ENCODE measurements at places on chromosomes 1 and 21. TPM values are rescaled to one million over a fixed set of nuclear protein-coding genes. Genes with fewer than 3 reads are reported as not detected.

DNA sequence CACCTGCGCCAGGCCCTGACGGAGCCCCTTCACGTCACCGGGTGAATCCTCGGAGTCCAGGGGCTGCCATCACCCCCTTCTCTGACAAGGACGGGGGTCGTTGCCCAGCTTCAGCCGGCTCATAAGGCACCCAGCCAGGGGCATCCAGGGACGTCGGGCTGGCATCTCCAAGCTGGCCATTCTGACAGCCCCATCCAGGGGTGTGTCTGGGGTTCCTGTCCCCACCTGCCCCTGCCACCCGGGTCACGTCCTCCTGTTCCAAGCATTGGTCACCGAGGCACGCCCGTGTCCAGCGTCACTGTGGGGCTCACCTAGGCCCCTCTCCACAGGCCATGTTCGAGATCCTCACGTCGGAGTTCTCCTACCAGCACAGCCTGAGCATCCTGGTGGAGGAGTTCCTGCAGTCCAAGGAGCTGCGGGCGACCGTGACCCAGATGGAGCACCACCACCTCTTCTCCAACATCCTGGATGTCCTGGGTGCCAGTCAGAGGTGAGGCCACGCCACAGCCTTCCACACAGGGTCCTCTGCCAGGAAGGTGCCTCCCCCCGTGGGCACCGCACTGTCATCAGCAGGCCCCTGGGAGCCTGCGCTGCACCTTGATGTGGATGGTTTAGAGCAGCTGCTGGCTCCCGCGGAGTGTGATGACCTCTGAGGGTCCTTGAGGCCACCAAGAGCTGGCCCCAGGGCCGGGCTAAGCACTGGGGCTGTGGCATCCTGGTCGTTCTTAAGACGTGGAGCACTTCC, 14.8 kb downstream of the ARHGEF16 start:
- no peaks in the 10 kb centered on the region for H3K27me3 ChIP-seq
- H3K4me1 ChIP-seq = no peaks in the 10 kb centered on the region
- no peak for DNase-seq

DNA sequence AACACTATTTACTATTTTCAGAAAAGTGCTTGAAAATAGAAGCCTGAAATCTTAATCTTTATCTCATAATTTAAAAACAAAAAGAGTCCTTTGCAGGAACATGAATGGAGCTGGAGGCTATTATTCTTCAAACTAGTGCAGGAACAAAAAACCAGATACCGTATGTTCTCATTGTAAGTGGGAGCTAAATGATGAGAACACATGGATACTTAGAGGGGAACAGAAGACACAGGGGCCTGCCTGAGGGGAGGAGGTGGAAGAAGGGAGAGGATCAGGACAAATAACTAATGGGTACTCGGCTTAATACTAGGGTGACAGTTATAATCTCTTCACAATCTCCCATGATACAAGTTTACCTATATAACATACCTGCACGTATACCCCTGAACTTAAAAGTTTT, 176.3 kb downstream of the SDCCAG8 start:
- H3K4me3 ChIP-seq = no peak overlapping the region
- no peak overlapping the region for H3K27ac ChIP-seq
- H3K27me3 ChIP-seq = no peaks in the 10 kb centered on the region
- H3K36me3 ChIP-seq = peaks cover 22% of the 10 kb centered on the region

DNAJC28 gene
- 1.5 TPM for total RNA-seq

DNA sequence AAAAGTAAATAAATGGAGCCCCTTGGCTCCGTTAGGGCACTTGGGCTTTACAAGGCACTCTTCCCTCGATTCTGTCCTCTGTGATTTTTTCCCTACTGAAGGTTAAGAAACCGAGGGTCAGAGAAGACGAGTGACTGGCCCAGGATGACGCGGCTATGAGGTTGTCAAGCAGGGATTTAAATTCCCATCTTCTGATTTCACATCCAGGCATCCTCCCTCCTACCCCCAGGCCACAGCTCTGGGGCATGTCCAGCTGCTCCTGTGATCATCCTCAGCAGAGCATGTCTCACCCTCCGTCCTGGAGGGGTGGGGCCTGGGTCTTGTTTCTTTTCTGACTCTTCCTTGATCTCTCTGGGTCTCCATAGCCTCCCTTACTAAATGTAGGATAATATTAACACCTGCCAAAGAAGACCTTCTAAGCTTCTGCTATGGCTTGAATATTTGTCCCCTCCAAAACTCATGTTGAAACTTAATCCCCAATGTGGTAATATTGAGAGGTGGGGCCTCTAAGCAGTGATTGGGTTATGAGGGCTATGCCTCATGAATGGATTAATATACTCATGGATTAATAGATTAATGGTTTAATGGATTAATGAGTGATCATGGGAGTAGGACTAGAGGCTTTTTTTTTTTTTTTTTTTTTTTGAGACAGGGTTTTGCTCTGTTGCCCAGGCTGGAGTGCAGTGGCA, 4.6 kb downstream of the CRYBG2 start:
- H3K4me1 ChIP-seq = no peaks in the 10 kb centered on the region
- H3K4me3 ChIP-seq = no peak overlapping the region
- no peak overlapping the region for H3K27ac ChIP-seq

DNA sequence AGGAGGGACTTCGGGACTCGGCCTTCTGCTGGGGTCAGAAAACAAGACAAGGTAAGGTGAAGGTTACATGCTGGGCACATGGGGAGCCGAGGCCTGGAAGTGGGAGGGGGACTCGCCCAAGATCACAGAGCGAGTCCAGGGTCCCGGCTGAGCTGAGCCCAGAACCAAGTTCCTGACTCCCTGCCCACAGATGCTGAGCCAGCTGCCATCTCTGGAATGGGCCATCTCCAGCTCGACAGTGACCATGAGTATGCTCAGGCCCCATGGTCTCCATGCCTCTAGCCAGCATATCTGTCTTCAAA, 26.7 kb upstream of the EDN2 start:
- no peak overlapping the region for H3K27ac ChIP-seq
- H3K4me1 ChIP-seq = peaks cover 5% of the 10 kb centered on the region
- H3K36me3 ChIP-seq = no peaks in the 10 kb centered on the region
- no peaks in the 10 kb centered on the region for H3K27me3 ChIP-seq

- no peak for DNase-seq
- no peaks in the 10 kb centered on the region for H3K36me3 ChIP-seq
- no peaks in the 10 kb centered on the region for H3K27me3 ChIP-seq
- peaks cover 7% of the 10 kb centered on the region for H3K4me1 ChIP-seq
- H3K4me3 ChIP-seq = no peak overlapping the region
Observed at GRCh38 chr1:19797827-19798226, 1.9 kb downstream of the TMCO4 start.

All from ascending aorta (tissue), 2 donors.